Uterus (tissue), 4 donors: ENCODE measurements at places on chromosomes 12 and 14. TPM values are rescaled to one million over a fixed set of nuclear protein-coding genes. Genes with fewer than 3 reads are reported as not detected.

PPFIA2 gene
- not detected for total RNA-seq

GRCh38 chr14:53925201-53925766 lies 31.3 kb downstream of the BMP4 start:
- no peak overlapping the region for H3K27ac ChIP-seq
- H3K4me3 ChIP-seq: no peak overlapping the region
- DNase-seq: no peak
- no peaks in the 10 kb centered on the region for H3K36me3 ChIP-seq

DNA sequence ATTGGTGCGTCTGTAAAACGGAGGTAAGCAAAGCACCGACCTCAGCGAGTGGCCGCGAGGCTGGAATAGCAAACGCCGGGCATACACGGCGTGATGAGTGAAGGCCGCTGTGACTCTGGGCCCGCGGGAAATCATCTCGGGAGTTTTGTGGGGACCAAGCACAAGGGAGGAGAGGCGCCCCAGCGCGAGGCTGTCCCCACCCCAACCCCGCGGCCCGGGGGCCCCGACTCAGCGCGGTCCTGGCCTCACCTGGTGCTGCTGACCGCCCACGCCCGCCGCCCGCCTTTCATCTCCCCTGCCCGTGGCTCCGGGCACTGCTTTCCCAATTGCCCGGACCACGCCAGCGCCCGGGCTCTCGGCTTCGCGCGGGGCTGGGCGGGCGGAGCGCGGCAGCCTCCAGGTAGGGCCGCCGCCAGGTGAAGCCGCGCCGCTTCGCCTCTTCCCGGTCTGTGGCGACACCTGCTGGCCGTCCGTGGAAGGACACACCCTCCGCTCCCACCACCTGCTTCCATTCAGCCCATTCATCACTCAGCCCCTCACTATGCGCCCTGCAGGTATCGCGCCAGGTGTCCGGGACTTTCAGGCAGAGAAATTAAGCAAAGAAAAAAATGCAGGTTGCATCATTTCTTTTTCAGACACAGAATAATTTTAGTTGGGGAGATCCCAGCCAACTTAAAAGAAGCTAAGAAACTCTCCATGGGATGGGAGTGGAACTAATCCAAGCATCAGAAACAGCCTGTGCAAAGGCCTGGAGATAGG lies 360.4 kb downstream of the MED13L start:
- H3K27ac ChIP-seq: no peak overlapping the region
- peak; percentile 45 for DNase-seq
- no peak overlapping the region for H3K4me3 ChIP-seq
- H3K4me1 ChIP-seq: peaks cover 3% of the 10 kb centered on the region

CEBPE gene
- total RNA-seq: not detected

SPIC gene
- not detected for total RNA-seq

ADGRD1 gene
- total RNA-seq: 89.9 TPM

- no peaks in the 10 kb centered on the region for H3K4me1 ChIP-seq
- H3K36me3 ChIP-seq: no peaks in the 10 kb centered on the region
- H3K4me3 ChIP-seq: no peak overlapping the region
- H3K27ac ChIP-seq: no peak overlapping the region
Observed at GRCh38 chr12:107660235-107660634, 25.4 kb upstream of the PWP1 start.

- no peak overlapping the region for H3K4me3 ChIP-seq
- no peaks in the 10 kb centered on the region for H3K4me1 ChIP-seq
- H3K27me3 ChIP-seq: no peaks in the 10 kb centered on the region
- H3K36me3 ChIP-seq: no peaks in the 10 kb centered on the region
- DNase-seq: no peak
Observed at GRCh38 chr12:105078712-105079570, 5.3 kb downstream of the ALDH1L2 start.
